ENCODE measurements at places on chromosomes 11 and 22.

DNA sequence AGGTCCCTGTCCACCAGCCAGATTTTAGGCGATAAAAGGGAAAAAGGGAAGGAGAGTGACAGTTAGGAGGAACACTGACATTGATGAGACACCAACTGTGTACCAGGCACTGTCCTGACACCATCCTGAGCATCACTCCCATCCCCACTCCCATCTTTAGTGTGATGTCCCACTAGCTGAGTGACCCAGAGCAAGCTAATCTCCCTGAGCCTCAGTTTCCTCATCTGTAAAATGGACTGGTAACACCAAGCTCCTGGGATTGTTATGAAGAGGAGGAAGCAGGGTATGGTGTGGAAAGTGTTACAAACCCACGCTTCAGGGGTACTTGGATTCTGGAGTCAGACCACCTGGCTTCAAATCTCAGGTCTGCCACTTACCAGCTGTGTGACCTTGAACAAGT is 8.5 kb upstream of the P2RY6 start:
- DNase-seq: no peak

DNA sequence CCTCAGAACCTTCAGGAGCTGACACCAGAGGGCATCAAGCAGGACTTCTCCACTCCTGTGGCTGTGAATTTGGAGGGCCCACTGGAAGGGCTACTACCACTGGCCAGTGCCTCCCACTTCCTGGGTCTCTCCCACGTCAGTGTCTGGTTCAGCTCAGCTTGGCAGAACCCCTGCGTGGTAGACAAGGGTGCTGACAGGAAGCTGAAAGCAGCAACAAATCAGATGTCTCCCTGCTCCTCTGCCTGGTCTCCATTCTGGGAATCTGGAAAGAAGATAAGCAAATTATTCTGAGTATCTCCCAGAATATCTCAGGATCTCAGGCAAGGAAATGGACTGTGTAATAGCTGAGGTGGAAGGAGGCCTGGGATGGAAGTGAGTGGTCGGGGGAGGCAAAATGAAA is 61.5 kb downstream of the TMPRSS5 start:
- no peak for DNase-seq

DNA sequence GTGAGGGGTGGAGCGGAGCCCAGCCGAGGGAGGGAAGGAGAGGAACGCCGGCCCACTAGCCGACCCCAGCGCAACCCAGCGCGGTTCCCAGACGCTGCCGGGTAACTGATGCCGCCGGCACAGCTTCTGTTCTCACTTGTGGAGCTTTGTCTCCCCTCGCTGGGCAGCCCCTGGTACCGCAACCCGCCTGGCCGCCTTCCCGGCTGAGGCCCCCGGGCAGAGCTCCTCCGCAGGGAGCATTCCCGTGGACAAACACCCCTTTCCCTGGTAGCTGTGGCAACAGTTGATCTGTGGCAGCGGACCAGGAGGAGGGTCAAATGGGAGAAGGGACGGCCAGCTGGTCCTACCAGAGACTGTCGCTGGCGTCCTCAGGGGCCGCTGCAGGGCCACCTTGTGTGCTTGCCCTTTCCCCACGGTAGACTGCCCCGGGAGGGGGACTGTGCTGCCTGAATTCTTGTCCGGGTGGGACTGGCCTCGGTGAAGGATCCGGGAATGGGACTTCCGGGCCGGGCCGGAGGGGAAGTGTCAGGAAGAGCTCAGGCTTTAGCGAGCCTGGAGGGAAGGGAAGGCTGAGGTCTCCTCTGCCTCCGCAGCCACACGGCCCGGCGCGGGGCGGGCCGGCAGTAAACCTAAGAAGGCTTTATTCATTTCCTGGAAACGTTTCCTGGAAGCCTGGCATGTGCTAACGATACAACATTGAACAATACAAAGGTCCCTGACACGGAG is 468.0 kb downstream of the OPCML start:
- no peak for DNase-seq

- DNase-seq: no peak
Measured at GRCh38 chr22:45672564-45673481, 1.2 kb downstream of the ATXN10 start.

DNA sequence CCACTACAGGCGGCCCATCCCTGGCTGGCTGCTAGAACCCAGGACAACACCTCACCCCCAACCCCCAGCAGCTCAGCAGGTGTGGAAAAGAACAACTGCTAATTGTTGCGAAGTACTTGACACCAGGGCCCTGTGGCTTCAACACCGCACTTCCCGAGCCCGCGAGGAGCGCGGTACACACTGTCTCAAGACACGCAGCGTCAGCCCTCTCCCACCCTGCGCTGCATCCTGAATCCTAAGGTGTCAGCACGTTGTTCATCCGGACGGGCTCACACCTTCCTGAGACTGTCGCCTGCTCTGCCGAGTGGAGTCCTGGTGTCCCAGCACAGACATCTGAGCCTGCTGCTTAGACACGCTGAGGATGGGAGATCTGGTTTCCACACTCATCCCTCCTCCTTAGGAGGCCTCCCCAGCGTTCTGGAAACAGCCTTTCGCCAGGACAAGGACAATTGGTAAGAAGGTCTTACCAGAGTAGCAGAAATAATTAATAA is 1336.2 kb downstream of the BRD1 start:
- DNase-seq: no peak

DNA sequence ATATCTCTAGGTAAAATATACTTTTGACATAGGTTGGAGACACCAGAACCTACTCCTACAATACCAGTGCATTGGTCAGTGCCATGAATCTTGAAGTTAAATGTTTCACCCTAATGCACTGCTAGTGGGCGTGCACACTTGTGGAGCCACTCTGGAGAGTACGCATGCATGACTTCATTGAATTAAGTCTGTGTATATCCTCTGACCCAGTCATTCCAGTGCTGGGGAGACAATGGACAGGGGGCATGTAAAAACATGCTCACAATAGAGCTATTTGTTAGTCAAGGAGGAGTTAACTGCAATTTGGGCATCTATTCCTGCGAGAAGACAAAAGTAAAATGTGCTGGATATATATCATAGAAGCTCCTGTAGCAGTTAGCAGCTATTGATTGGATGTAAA is 335.4 kb upstream of the NCAM1 start:
- DNase-seq: no peak

All from 8988T (cell line).